G401 (cell line): ENCODE measurements at places on chromosomes 6 and 20. TPM values are rescaled to one million over a fixed set of nuclear protein-coding genes. Genes with fewer than 3 reads are reported as not detected.

The TSPO2 gene
- not detected in 2 replicates for total RNA-seq

- DNase-seq = no peak
Measured at GRCh38 chr6:32790306-32790705, 26.5 kb downstream of the HLA-DOB start.

- DNase-seq = no peak
Measured at GRCh38 chr6:7148100-7148822, 40.5 kb downstream of the RREB1 start.

GRCh38 chr6:21190701-21191100 is 402.9 kb upstream of the SOX4 start:
- DNase-seq = no peak

DNA sequence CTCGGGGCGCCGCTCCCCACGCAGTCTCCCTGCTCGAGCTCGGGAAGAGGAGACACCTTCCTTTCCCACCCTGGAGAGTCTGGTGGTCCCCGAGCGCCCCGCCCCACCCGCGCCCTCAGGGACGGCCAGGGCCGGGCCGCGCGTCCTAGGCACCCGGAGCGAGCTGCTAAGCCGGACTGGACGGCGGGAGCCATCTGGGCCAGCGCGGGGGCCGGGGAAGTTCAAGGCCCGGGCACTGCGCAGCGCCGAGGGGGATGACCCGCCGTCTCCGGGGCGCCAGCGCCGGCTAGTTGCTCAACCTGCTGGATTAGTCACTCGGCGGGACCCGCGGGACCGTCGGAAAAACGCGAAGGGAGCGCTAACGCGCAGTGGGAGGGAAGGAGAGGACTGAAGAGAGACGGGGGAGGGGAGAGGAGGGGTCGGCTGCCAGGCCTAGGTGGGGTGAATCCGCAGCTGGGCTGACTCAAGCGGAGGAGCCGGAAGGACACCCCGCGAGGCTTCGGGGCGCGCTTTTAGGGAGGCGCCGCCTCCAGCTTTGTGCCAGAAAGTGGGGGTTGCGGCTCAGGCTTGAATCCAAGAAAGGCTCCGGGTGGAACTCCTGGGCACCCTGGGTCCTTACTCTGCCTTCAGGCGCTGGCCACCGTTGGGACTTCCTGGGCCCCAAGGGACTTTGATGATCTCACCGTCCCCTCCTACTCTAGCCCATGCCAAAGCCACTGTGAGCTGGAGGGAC is 75.7 kb upstream of the FOXP4 start:
- no peak for DNase-seq

- no peak for DNase-seq
Measured at GRCh38 chr20:13183005-13183404, 38.1 kb upstream of the ISM1 start.

- no peak for DNase-seq
Measured at GRCh38 chr6:126206504-126207246, 133.2 kb upstream of the CENPW start.
